Activated gamma-delta T cell (primary cell): ENCODE measurements at places on chromosomes 3 and 15.

- no peak for DNase-seq
Measured at GRCh38 chr3:52398670-52399081, 46.2 kb downstream of the SEMA3G start.

DNA sequence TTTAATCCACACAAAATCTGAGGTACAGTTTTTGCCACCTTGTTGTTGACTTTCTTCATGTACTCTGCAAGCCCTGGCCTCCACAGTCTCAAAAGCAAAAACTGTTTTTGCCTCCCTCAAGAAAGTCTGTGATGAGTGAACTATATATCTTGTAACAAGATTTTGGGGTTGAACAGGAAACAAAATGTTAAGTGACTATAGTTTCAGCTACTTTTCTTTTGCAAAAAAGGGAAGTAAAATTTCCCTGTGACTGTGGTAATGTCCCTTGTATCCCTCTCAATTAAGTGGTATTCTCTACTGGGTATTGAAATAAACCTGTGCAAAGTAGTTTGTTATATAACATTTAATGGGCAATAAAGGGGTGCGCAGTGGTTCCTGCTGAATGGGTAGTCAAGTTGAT lies 21.3 kb upstream of the SCAANT1 start:
- no peak for DNase-seq

DNA sequence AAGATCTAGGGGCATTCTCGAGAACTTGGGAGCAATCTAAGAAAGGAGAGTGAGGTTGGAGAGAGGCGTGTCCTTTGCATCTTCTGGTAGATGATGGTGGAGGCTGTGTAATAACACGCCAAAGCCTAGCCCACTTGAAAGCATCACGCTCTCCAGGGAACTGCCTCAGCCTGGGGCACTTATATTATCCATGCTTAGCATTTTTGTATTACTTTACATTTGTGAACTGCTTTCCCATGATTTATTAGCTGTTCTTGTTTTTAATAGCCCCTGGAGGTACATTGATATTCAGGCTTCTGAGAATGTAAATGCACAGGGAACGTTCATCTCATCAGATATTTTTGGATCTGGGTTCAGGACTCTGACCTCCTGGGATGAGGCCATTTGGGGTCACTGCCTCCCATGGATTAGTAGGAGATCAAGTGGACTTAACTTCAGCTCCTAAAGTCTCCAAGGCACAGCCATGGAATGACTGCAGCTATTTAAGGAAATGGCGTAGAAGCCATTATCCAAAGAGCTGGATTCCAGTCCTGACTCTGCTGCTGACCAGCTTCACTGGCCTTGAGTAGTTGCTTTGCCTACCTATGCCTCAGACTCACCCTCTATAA lies 124.9 kb downstream of the LPP start:
- DNase-seq = no peak

GRCh38 chr3:186976837-186977750 lies 46.8 kb downstream of the ST6GAL1 start:
- no peak for DNase-seq
